ENCODE measurements at places on chromosomes 2 and 18. TPM values are rescaled to one million over a fixed set of nuclear protein-coding genes. Genes with fewer than 3 reads are reported as not detected.

DNA sequence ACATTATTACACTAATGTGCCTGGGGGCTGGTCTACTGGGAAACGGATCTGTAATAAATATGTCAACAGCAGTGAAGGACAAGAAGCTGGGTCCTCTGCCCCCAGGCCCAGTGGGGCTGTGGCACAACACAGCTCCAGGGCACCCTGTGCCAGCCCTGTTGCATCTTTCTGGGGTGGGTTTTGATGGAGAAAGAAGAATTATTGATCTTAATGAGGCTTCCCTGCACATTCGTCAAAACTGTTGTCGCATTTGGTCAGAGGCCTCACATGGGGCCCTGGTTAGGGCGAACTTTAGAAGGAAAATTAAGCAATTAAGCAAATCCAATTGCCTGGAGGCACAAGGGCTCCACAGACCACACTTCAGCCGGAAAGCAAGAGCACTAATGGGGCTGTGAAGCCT, 30.0 kb upstream of the TWIST2 start:
- DNase-seq, result no peak

The LRRC30 gene
- total RNA-seq, result not detected

- no peak for DNase-seq
Measured at GRCh38 chr18:78448106-78448505, 531.5 kb upstream of the SALL3 start.

The DGUOK gene
- total RNA-seq, result 36.1 TPM

The ZAP70 gene
- total RNA-seq, result 2.4 TPM

- no peak for DNase-seq
Measured at GRCh38 chr2:16617282-16618266, 48.1 kb downstream of the CYRIA start.
